T-helper 17 cell (primary cell): ENCODE measurements at places on chromosomes 5 and 9.

DNA sequence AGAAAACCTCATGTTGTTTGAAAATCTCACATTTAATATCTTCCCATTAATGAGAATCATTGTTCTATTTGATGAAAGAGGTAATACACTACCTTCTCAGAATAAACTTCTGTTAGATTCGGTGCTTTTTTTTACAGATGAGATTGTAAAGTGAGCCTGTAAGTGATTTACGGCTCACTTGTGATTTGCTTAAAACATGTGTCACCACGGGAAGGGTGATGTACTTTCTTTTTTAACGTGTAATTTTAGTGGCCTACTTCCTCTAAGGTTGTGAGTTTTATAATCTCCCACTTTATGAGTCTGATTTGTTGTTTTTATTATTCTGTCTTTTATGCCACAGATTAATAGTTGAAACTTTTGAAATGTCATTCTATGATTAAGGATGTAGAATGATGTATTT is 15.9 kb downstream of the ANXA1 start:
- no peak for DNase-seq

DNA sequence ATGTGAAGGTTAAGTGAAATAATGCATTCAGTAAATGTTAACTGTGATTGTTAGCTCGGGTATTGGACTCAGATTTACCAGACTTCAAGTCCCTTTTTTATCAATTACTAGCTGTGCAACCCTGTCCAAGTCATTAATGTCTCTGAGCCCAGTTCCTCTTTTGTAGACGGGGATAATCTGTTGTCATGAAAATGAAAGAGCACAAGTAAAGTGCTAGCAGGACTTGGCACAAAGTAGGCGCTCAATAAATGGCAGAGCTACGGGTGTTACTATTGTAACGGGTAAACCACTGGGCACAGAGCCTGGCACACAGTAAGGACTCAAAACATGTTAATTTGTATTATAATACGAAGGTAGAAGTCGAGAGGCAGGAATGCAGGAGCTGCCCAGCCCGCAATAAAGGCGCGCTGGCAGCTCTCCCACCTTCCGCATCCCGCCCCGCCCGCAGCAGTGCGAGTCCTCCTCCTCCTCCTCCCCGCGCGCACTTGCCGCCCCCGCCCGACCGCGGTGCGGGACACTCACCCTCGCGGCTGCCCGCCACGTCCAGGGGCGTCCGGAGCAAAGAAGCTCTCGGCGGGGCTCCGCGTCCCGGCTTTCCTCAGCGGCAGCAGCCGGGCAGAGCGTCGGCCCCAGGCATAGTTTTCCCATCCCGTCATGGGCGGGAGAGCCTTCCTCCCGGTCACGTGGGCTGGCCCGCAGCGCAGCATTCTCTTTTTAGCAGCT is at the start of gene C1QTNF2:
Gene C1QTNF2, minus strand, starts transcription at position 637 of the 723 bp plus-strand sequence. CDS start 15,615 bp downstream, outside the sequence.
- DNase-seq = no peak

DNA sequence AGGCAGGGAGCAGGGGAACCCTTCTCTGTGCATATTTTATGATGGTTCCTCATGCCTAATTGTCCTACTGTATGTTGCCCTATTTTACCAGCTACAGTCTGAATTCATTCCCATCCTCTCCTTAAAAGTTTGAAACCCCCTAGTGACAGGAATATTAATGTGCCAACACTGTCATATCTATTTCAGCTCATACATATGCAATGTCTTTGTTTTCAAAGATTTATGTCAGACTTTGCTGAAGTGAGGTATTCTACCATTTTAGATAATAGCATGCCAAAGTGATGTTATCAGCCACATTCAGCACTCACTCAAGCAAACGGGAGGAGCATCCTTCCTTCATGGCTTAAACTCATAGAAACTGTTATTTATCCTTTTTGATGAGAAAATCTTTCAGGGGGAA is 696.5 kb downstream of the NR2F1-AS1 start:
- DNase-seq = no peak

DNA sequence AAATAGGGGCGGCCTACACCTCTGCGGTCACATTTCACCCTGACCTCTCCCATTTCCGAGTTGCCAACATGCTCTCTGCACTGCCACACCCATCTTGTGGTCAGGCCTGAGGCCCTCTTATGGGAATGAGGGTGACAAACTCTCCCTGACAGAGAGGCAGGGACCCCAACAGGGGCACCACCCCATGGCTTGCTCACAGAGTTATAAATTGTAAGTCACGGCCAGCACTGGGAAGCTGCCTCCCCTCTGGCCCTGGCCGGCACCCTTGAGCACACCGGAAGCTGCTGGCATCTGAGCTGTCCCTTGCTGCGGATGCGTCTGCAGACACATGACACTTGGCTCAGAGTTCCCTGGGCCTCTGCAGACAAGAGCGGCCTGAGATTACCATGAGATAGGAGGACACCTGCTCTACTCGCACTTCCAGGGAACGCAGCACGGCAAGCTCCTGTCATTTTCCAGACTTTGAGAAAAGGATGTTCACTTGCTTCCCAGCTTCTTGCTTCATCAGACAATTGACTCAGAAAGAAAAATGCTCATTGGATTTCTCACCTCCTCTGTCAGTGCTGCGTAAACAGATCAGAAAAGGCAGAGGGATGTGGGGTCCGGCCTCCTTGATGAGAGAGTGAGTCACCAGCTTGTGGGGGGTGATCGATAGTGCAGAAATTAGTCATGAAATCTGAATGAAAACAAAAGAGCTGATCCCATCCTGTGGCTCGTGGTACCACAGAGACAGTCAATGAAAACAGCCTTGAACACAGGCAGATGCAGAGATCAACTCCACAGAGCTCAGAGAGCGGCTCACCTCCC is 269.8 kb downstream of the SYK start:
- DNase-seq = no peak

DNA sequence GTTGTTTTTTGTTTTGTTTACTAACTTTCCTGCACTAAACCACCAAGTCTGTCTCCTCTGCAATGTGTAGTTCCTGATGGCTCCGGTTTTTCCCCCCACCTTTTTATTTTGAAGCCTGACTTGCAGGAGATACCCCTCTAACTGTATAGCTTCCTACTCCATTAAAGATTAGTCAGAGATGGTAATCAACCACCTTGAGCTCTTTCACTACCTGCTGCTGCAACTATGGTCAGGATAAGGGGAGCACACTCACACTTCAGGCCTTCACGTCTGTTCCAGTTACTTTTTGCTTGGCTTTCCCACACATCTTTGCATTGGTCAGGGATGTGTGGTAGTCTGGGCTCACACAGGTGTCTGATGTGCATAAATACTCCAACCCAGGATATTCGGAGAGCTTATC is 63.4 kb downstream of the NR6A1 start:
- no peak for DNase-seq

- no peak for DNase-seq
Measured at GRCh38 chr5:135883441-135883840, 12.2 kb downstream of the IL9 start.
